ENCODE measurements at places on chromosomes 4 and X. TPM values are rescaled to one million over a fixed set of nuclear protein-coding genes. Genes with fewer than 3 reads are reported as not detected.

The MAGEB10 gene
- polyA plus RNA-seq = not detected

The ADGRL3 gene
- polyA plus RNA-seq = 9.7 TPM

The JAKMIP1 gene
- 5.5 TPM for polyA plus RNA-seq

The SCRG1 gene
- polyA plus RNA-seq = 0.45 TPM

The ZFP42 gene
- polyA plus RNA-seq = 70.9 TPM

The IRS4 gene
- 1.6 TPM for polyA plus RNA-seq

The AR gene
- 11.2 TPM for polyA plus RNA-seq

The EGF gene
- 0.61 TPM for polyA plus RNA-seq

The NMU gene
- 102 TPM for polyA plus RNA-seq

The CLDN22 gene
- not detected for polyA plus RNA-seq

The RAI2 gene
- 0.99 TPM for polyA plus RNA-seq

The FAM9C gene
- 0.19 TPM for polyA plus RNA-seq

Data from GM23338 (cell line).